ENCODE measurements at places on chromosomes 1 and 21. TPM values are rescaled to one million over a fixed set of nuclear protein-coding genes. Genes with fewer than 3 reads are reported as not detected.
A peak's percentile ranks its signal among the peaks of the same experiment; 100 is the strongest.

The WNT2B gene
- 1.3 TPM for total RNA-seq

The NBPF4 gene
- not detected for total RNA-seq

GRCh38 chr1:61076728-61077675 is 5.4 kb upstream of the NFIA start:
- peak; percentile 96 for DNase-seq
- H3K36me3 ChIP-seq, result no peaks in the 10 kb centered on the region
- H3K4me3 ChIP-seq, result peak overlapping the region; percentile 2
- H3K27me3 ChIP-seq, result no peaks in the 10 kb centered on the region
- H3K4me1 ChIP-seq, result peaks cover 34% of the 10 kb centered on the region

The S100A1 gene
- 139 TPM for total RNA-seq

DNA sequence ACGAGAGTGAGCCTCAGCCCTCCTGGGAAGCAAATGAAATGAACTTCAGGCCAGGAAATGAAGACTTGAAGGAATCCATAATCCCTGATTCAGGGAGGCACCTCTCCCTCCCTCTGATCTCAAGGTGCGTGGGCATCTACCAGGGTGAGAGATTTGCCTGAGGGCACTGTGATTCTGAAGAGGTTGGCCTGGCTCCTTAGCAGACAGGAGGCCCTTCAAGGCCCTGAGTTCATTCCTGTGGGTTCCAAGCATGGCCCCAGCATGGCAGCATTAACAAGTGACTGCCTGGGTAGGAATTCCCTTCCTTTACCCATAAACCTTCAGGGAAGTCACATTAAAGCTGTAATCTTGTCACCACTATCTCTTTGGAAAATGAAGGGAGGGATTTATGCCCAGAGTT is 29.8 kb upstream of the IFNGR2 start:
- no peak overlapping the region for H3K4me3 ChIP-seq
- H3K27me3 ChIP-seq, result no peaks in the 10 kb centered on the region
- DNase-seq, result no peak
- H3K27ac ChIP-seq, result no peak overlapping the region

DNA sequence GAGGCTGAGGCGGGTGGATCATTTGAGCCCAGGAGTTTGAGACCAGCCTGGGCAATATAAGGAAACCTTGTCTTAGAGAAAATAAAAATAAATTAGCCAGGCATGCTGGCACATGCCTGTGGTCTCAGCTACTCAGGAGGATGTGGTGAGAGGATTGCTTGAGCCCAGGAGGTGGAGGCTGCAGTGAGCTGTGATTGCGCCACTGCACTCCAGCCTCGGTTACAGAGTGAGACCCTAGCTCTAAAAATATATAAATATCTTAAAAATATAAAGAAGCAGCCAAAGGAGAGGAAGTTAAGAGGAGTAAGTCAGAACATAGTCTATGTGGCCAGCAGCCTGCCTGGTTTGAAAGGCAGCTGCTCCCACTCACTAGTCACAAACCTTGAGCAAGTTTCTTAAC is 4.5 kb upstream of the IL10RB start:
- DNase-seq, result no peak
- H3K4me1 ChIP-seq, result no peaks in the 10 kb centered on the region
- no peaks in the 10 kb centered on the region for H3K36me3 ChIP-seq
- no peak overlapping the region for H3K4me3 ChIP-seq
- no peak overlapping the region for H3K27ac ChIP-seq

DNA sequence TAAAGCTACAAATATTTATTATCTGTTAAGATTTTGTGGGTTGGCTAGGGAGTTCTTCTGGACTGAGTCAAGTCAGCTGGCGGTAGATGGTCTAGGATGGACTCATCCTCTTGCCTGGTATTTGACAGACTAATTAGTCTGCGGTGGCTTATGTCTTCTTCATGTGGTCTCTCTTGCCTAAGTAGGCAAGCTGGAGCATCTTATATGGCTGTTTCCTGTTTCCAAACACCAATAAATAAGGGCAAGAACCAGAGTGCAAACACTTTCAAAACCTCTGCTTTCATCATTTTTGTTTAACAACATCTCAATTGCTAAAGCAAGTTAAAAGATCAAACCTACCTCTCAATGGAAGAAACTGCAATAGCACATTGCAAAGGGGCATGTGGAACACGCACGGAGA is 484.8 kb downstream of the PTPRC start:
- DNase-seq, result no peak
- no peaks in the 10 kb centered on the region for H3K36me3 ChIP-seq
- no peak overlapping the region for H3K4me3 ChIP-seq
- H3K27me3 ChIP-seq, result no peaks in the 10 kb centered on the region

DNA sequence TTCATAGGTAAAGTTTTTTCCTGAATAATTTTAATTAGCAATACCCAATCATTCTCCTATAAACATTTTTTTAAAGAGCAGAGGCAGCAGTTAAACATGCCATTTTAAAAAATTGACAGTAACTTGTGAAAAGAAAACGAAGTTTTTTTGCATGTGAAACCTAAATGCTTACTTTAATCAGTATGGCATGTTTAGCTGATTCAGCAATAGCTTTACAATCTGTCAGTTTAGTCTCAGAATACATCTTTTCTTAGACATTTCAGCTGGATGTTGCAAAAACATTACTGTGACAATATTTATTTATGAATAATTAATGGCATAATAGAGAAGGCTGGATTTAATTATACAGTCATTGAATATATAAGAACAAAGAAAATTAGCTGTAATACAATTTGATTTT is 1132.4 kb upstream of the ADGRL2 start:
- no peaks in the 10 kb centered on the region for H3K4me1 ChIP-seq
- no peak for DNase-seq
- no peak overlapping the region for H3K4me3 ChIP-seq
- H3K27ac ChIP-seq, result no peak overlapping the region

DNA sequence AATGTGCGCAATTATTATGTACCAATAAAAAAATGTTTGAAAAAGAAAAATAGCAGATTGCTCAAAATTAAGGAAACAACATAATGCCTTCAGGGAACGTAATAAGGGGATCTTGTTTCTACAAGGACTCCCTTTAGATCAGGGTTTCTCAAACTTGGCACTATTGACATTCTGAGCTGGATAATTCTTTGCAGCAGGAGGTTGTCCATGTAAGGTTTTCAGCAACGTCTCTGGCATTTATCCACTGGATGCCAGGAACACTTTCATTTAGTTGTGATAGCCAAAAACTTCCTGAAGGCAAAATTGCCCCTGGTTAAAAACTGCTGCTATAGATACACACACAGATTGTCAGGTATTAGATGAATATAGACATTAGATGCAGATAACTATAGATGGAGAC is 666.7 kb upstream of the ADAMTS5 start:
- no peak overlapping the region for H3K4me3 ChIP-seq
- H3K27me3 ChIP-seq, result no peaks in the 10 kb centered on the region

GRCh38 chr1:24899581-24900485 is 30.2 kb downstream of the RUNX3 start:
- H3K4me3 ChIP-seq, result no peak overlapping the region
- DNase-seq, result no peak
- H3K4me1 ChIP-seq, result no peaks in the 10 kb centered on the region
- H3K27ac ChIP-seq, result no peak overlapping the region
- no peaks in the 10 kb centered on the region for H3K27me3 ChIP-seq

The SMIM1 gene
- 9.5 TPM for total RNA-seq

DNA sequence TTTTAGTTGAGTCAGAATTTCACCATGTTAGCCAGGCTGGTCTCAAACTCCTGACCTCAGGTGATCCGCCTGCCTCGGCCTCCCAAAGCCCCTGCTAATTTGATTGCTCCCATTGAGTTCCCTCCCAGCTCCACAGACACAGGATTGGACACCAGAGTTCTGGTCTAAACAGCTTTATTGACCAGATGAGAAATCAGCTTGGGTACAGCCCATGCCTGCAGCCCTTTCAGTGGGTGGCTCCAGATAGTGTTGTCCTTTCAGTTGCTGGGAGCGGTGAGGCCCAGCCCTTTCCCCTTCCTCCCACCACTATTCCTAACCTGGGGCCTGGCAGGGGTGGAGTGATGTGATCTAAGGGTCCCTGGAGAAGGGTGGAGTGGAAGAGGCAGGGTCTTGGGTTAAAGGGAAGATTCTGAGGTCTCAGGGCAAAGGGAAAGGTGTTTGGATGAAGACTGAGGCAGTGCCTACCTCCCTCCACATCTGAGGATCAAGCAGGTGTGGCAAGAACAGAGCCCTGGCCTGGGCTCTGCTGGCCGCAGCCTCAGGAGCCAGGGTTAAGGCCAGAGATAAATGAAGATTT is 14.5 kb upstream of the PHLDA3 start:
- peaks cover 17% of the 10 kb centered on the region for H3K4me1 ChIP-seq
- no peak overlapping the region for H3K4me3 ChIP-seq
- peak overlapping the region; percentile 66 for H3K27ac ChIP-seq
- H3K27me3 ChIP-seq, result no peaks in the 10 kb centered on the region

The ADAMTS1 gene
- total RNA-seq, result 62.4 TPM

DNA sequence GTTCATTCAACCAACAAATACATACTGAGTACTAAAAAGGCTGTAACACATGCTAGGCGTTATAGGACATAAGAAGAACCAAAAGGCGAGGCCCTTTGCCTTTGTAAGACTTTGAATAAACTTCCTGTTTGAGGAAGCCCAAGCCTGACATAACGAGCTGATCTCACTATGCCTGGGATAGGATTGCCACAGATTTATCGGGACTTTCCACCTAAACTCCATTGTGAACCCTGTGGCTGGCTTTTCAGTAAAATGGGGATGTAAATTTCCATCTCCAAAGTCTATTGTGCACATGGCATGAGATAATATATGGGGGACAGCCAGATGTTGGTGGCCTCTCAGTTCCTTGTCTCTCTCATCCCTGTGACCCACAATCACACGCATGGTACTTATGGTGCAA is 41.9 kb downstream of the LMO4 start:
- H3K36me3 ChIP-seq, result no peaks in the 10 kb centered on the region
- H3K27ac ChIP-seq, result no peak overlapping the region
- H3K4me1 ChIP-seq, result no peaks in the 10 kb centered on the region
- DNase-seq, result no peak
- H3K4me3 ChIP-seq, result no peak overlapping the region

- peaks cover 33% of the 10 kb centered on the region for H3K4me1 ChIP-seq
- no peak overlapping the region for H3K4me3 ChIP-seq
Measured at GRCh38 chr1:205324781-205325180, 3.2 kb upstream of the NUAK2 start.

DNA sequence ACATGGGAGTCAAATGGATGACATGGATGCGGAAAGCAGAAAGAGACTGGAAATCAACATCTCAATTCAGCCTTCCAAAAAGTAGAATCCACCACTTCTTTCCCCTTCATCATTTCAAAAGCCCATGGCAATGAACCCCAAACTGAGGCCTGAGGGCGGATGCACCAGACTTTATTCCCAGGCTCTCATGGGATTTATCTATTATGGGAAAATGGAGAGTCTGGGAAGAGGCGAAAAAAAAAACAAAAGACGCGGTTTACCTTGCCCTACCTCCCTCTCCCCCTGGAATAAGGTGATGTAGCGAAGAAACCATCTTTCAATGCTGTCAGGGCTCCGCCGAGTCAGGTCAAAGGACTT is 624 bp downstream of the KIFAP3 start:
- DNase-seq, result no peak
- H3K4me1 ChIP-seq, result peaks cover 5% of the 10 kb centered on the region
- H3K4me3 ChIP-seq, result peak overlapping the region; percentile 35
- H3K36me3 ChIP-seq, result no peaks in the 10 kb centered on the region

DNA sequence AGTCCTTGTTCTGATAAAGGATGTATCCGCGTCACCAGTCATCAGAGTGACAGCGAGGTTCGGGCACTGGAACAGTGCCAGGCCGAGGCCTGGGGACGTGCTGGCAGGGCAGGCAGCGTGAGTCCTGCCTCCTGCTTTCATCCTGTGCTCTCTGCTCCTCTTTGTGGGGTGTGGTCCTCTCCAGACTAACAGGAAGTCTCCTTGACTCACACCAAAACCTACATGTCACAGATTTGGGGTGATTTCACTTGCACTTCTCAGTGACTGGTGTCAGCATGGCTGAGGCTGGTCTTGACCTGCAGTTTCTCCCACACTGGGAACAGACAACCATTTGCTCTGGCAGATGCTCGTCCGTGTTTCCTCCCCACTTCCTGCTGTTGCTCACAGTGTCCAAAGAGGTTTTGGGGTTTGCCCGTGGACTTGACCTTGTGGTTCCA is 8.8 kb upstream of the NLRP3 start:
- H3K36me3 ChIP-seq, result no peaks in the 10 kb centered on the region
- H3K4me3 ChIP-seq, result no peak overlapping the region
- no peak overlapping the region for H3K27ac ChIP-seq
- H3K4me1 ChIP-seq, result no peaks in the 10 kb centered on the region
- H3K27me3 ChIP-seq, result no peaks in the 10 kb centered on the region
- DNase-seq, result no peak

DNA sequence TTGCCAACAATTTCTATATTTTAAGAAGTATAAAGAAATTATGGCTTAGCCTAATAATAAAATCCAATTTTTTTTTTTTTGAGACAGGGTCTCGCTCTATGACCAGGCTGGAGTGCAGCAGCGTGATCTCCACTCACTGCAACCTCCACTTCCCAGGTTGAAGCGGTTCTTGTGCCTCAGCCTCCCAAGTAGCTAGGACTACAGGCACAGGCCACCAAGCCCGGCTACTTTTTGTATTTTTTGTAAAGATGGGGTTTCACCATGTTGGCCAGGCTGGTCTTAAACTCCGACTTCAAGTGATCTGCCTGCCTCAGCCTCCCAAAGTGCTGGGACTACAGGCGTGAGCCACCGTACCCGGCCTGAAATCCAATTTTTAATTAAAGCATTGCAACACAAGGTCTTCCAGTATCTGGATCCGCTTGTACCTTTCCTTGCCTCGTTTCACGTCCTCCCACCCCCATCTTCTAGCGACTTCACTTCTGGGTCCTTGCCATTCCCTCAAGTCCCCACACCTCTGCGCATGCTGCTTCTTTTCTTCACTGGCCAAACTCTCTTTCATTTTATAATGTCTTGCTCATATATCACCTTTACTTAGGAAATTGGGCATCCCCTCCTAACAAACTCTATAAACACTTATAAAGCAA is 2.3 kb downstream of the FUBP1 start:
- DNase-seq, result no peak
- peaks cover 45% of the 10 kb centered on the region for H3K4me1 ChIP-seq
- H3K4me3 ChIP-seq, result no peak overlapping the region
- H3K36me3 ChIP-seq, result no peaks in the 10 kb centered on the region
- peak overlapping the region; percentile 99 for H3K27ac ChIP-seq

- no peak within 1 kb of the TSS for H3K27ac ChIP-seq
- H3K27me3 ChIP-seq, result peaks cover 5% of the 10 kb centered on the region
- H3K4me3 ChIP-seq, result peak within 1 kb of the TSS; percentile 32
- peak; percentile 47 for DNase-seq
- H3K4me1 ChIP-seq, result peaks cover 11% of the 10 kb centered on the region
Measured at GRCh38 chr1:224615861-224616755, at the start of gene CNIH3. Gene CNIH3, plus strand, starts transcription at chr1:224616317. Its CDS starts 858 bp downstream, at chr1:224617175.

Data from thyroid gland (tissue), 4 donors.